ENCODE measurements at places on chromosomes 7 and 10.

DNA sequence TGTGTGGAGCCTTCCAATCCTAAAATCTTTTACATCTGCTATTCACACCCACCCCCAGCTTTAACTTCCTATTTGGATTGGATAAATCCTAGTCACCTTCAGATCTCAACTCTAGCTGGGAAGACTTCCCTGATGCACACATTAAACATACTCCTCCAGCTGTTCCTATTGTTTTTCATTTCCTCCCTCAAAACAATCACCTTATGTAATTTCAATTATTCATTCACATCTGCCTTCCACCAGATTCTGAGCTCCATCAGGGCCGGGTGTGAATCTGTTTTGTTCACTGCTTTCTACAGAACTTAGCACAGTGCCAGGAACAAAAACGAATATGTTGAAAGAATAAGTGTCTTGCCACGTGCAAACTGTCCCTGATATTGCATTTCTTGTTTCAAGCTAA lies 497.4 kb downstream of the PLXDC2 start:
- DNase-seq: no peak

GRCh38 chr10:120719333-120719732 lies 131.8 kb upstream of the WDR11 start:
- no peak for DNase-seq

- no peak for DNase-seq
These were observed 223.8 kb downstream of the DYNC1I1 start for GRCh38 chr7:95996174-95996573.

GRCh38 chr10:26540601-26541000 lies 102.5 kb downstream of the APBB1IP start:
- DNase-seq: no peak

DNA sequence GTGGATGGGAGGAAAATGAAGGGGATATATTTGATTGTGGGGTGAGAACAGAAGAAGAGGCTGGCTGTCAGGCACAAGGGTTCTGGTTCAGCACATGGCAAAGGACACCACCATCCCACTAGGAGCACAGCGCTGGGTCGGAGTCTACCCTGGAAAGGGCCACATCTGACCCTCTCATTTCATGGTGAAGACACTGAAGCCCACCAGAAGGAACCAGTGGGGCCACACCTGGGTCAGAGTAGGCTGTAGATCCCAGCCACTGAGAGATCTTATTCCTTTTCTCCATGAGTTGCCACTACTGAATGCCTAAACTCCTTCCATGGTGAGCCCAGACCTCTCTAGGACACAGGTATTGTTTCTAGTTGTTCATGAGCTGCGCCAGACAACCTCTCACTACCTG lies 25.8 kb downstream of the SFTPD start:
- DNase-seq: no peak

GRCh38 chr10:34406463-34407323 lies 408.4 kb downstream of the PARD3 start:
- DNase-seq: no peak

DNA sequence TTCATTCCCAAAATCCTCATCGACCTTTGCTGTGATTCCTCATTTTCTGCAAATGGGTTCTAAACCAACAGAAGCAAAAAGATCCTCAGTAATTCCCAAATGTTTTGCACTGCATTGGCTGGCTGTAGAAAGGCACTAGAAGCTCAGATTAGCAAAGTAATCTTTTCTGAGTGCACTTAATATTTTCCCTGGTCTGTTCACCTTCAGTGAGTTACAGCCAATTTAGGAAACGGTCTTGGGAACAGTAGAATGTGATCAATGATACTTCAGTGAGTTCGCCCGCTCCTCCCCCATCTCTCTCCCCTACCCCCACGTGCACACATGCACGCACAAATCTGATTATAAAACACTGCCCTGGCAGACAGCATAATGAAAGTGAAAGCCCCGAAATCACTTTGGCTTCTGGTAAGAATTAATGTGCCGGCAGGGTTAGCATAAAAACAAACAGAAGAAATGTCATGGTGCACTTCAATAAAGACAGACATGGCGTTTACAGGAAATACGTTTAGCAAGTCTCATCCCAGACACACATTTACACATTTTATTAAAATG lies 201.3 kb upstream of the CDCA7L start:
- no peak for DNase-seq

- DNase-seq: no peak
These were observed 34.0 kb upstream of the LBX1 start for GRCh38 chr10:101263150-101263752.

DNA sequence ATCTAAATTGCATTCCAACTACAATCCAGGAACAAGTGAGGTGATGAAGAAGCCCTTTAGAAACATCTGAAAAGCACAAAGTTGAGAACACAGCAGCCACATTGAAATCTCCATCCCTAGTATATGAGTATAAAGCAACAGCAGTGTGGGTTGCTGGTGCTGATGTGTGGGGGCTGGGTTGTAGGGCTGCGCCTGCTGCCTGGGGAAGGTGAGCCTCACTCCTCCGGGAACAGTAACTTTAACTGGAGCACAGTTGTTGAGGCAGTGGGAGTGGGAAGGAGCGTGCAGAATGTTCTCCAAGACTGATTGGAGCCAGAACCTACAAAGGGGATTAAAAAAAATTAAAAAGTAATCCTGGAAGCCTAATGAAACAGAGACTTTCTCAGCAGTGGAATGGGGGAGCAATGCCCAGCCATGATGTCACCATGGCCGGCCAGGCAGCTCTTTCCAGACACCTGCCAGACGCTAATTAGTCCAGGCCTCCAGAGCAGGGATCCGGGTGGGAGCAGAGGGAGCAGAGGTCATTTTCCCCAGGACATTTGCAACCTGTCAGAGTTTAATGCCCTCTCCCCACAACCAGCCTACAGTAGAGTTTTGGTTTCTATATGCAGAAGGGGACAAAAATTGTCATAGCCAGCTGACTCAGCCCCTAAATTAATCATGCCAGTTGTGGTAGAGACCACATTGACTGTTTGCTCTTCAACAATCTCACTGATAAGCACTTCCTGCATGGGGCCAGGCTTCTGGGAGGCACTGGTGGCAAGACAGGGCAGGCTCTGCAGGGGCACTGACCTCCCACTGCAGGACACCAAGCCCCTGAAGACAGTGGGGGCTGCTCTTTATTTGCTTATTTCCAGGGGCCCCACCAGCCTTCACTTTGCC lies 133.0 kb upstream of the ZNF32 start:
- DNase-seq: no peak
